ENCODE measurements at places on chromosomes 2 and 18.

- no peak for DNase-seq
Measured at GRCh38 chr2:27651056-27651455, 12.4 kb downstream of the SUPT7L start.

DNA sequence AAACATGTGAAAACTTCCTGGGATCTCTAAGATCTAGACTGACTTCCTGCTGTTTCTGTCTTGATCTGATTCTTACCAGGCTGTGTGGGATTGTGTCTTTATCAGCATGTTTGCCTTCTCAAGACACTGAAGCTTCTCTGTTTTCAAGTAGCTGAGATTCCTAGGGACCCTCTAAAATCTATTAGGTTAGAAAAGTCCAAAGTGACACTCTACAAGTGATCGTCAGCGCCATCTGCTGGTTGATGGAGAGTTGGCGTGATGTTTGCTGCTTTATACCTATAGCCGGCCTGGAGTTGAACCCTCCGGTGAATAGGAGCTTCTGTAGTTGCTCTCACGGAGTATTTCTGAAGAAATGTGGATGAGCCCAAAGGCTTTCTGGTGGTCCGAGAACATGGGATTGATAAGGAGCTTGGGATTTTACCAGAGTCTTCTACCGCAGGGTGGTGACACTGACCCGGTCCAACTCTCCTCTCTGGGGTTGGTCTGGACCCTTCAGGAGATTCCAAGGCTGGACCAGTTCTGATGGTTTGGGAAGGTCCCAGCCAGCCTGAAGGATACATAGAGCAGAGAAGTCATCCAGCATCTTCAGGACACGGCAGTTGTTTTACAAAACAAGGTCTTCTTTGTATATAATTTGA is 96.0 kb upstream of the TTC39C start:
- peak; percentile 86 for DNase-seq

DNA sequence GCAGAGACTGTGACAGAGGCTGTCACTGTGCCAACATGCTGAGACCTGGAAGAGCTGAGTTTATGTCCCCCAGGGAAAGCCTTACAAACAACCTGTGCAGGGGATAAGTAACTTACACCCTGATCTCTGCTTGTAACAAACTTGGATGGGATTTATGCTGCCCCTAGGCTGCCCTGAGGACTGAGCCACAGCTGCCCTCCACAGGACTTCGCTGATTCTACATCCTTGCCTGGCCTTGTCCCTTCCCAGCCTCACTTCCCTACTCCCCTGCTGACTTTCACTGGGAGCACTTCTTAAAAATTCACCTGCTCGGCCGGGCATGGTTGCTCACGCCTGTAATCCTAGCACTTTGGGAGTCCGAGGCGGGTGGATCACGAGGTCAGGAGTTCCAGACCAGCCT is 45.9 kb upstream of the ASAP2 start:
- no peak for DNase-seq

- no peak for DNase-seq
Measured at GRCh38 chr2:24513281-24514071, 22.4 kb downstream of the NCOA1 start.

- DNase-seq = no peak
Measured at GRCh38 chr2:1282552-1282951, 130.7 kb upstream of the TPO start.

- DNase-seq = no peak
Measured at GRCh38 chr18:56402872-56403516, 235.4 kb downstream of the TXNL1 start.

DNA sequence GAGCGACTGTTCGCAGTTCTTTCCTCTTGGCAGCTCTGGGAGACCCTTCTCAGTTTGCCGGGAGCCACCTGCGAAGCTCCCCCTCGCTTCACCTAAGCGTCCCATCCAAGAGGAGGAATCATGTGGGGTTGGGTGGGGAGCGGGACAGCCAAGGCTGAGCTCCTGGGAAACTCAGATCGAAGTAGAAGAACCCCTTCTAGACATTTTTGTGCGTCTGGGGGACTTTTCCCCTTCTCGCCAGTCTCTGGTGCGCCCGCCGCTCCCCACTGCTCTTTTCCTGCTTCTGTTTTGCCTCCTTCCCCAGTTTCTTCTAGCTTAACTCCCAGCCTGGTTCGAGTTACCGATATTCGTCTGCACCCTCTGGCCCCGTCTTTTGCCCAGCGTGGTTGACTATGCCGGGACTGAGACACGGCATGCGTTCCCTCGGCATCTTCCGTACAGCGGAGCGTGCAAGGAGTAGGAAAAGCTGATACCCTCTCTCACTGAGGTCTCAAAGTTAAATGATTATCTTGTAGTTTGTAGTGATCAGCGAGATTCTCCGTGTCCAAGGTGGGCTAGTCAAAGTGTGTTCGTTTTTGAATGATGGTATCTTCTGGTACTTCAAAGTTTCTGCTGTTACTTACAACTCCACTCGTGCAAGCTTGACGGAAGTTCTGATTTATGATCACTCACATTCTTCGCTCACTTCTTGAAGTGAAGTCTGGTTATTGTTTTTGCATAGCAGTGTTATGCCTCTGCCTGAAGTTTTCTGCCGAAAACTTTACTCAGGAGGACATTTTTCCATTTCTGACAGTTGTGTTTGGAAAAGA is 664 bp downstream of the CAMKMT start:
- peak; percentile 56 for DNase-seq

DNA sequence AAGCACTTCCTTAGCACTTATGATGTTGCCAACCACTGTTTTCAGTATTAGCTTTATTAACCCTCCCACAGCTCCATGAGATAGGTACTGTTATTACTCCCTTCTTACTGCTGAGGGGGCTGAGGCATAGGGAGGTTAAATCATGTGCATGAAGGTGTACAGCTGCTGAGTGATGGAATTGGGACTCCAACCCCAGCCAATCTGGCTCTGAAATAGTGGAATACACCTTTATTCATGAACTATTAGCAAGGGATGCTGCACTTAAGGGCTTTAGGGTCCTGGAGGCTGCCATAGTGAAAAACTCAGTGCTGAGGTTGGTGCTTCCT is 19.2 kb downstream of the SMARCAL1 start:
- no peak for DNase-seq

DNA sequence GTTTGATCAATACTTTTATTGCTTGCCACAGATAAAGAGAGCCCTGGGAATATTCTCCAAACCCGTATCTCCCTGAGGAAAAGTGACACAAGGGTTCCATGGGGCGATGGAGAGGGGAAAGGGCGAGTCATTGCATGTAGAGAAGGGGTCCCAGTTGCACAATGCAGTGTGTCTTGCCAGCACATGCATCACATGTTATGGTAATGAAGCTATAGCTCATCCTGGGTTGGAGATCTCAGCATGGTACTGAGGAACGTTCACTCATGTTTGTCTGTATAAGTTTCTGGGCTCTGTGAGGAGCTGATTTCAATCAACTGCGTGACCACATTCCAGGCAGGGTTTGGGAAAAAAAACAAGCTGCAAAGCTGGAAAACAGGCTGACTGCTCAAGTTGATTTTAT is 220.7 kb upstream of the MC4R start:
- DNase-seq = no peak

DNA sequence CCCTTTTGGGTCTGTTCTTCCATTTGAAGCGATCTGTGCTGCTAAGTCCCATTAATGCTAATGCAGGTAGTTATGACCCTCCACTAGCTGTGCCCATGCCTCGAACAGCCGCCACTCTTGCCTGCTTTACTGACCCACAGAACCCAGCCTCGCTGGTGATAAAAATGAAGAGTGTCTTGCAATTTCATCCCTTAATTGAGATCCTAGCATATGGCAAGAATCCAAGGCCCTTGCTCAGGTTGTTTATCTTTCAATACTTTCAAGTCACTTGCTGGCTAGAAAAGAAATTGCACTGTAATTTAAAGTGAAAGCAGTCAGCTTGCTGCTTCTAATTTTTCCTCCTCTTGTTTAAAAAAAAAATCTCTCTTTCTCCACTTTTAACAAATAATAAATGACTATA is 73.6 kb downstream of the ZNF521 start:
- DNase-seq = no peak

DNA sequence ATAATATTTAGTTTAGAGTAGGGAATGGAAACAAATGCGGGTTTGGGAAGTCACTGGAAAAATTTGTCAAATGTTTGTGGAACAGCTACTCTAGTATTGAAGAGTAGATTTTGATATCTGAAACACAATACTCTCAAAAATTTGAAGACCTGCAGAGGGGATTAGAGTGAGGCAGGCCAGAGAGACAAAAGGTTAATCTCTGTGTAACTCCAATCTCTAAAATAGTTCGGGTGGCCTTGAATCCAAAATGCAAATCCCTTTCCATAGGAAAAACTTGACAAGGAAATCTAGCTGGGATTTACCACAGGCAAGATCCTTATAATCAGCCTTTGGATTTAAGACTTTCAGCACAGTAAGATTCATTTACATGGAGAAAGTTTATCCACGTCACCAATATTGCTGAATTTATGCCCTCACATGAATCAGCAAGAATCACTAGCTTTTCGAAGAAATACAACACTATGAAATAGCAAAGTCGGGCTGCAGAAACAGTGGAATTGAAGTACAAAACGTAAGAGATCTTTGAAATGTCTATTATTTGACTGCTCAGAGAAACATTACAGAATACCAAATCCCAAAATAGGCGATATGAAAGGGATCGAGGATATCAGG is 423.7 kb upstream of the ZNF804A start:
- no peak for DNase-seq

- no peak for DNase-seq
Measured at GRCh38 chr2:200091126-200091525, 135.7 kb downstream of the MAIP1 start.

- DNase-seq = no peak
Measured at GRCh38 chr2:144835634-144836350, 315.9 kb upstream of the ZEB2 start.

DNA sequence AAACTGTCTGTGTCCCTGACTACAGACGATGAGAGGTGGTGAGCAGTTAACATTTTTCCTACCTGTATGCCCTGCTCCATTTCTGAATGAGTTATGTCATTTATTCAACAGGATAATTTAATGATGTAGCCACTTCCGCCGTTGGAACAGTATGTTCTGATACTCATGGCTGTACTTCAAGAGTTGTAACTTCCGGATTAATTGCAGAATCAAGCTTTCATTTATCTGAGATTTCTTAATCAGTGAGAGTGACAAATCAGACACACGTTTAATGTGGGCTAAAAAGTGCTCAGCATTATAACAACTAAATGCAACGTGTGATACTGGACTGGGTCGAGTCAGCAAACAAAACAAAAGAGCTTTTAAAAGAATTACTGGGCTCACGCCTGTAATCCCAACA is 107.7 kb downstream of the KCTD1 start:
- DNase-seq = no peak

GRCh38 chr2:222943820-222944219 is 83.0 kb downstream of the ACSL3 start:
- DNase-seq = no peak

DNA sequence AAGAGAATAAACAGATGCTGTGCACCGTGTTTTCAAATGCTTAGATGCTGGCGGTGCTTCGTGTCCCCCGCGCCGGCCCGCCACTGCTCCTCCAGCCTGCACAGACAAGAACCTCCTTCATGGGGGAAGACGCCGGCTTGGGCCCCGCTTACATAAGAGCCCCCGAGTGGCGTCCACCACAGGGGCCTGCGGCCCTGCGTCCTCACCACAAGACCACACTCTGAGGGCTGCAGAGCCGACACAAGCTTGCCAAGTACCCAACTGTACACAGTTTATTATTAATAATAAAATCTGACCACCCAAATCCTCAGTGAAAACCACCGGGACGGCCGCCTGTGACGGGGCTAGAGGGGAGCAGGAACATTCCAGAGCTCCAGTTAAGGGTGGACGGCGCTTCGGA is 232.2 kb downstream of the HDAC4 start:
- no peak for DNase-seq

- no peak for DNase-seq
Measured at GRCh38 chr18:38243291-38243690, 677.7 kb upstream of the CELF4 start.

DNA sequence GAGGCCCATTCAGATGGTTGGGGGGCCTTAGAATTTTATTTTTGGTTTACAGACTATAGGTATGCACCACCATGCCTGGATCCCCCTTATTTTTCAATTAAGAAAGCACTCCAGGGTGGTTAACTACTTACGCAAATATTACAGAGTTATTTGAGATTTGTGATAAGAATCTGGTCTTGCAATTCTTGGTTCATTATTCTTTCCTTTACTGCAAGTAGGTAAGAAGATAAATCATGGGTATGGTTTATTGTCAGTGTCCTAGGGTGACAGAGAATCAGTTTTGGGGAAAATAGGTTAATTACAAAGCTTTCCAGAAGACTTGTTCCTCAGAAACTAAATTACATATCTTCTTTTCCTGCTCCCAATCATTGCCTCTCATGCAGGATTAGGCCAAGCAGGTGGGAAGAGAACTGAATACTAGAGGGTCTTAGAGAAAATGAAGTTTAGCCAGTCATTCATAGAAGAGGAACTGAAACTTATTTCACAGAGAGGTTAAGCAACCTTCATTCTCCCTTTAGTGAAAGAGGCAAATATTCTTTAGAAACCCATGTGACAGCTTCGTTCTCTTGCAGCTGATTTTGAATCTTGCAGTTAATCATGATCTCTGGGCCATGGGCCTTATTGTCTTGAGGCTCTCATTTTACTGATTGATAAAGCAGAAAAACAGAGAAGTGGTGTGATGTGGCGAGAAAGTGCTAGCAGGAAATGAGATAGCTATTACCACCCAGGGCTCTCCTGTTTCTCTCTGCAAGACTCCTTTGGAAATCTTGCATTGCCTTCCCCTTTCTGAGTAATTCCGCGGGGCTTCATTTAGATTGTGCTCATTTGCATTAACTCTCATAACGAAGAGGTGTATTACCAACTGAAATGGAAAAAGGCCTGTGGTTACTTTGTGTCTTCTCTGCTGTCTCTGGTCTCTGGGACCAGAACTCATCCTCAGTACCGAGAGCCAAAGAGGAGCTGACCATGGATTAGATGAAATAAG is 44.8 kb upstream of the ARHGAP25 start:
- no peak for DNase-seq

DNA sequence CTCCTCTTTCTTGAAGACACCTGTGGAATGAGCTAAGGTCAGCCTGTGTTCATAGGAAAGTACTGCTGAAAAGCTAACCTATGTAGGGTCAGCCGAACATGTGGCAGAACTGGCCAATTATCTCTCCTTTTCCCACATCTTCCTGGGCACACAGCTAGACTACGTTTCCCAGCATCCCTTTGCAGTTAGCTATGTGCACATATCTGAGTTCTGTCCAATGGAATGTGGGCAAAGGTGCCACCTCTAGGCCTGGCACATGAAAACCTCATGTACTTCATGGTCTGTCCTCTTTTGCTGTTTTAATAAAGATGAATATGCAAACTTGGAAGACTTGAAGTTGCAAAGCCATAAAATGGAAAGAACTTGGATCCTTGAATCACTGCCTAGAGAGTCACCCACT is 352.6 kb downstream of the TNS1 start:
- DNase-seq = no peak

- DNase-seq = no peak
Measured at GRCh38 chr2:238741277-238741676, 106.6 kb upstream of the TWIST2 start.

DNA sequence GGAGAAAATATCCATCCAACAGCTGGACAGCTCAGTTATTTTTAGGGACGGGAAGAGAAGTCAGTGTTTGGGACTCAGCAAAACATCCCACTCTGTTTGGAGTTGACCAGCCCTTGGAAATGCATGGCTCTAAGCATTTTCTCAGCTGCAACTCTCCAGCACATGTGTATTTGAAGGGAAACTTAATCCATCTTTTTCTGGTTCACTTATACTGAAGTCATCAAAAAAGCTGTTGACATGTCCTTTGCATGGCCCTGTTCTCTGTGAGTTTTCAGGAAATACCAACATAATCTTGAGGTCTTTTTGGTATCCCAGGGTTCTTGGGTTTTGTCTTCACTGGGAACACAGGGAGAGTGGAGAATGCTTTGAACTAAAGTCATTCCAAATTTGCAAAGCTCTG is 91.9 kb upstream of the CELF4 start:
- no peak for DNase-seq

GRCh38 chr2:5988120-5988519 is 295.9 kb downstream of the SOX11 start:
- no peak for DNase-seq

All from hepatocyte (in vitro differentiated cells).